ENCODE measurements at places on chromosomes 16 and 17.

DNA sequence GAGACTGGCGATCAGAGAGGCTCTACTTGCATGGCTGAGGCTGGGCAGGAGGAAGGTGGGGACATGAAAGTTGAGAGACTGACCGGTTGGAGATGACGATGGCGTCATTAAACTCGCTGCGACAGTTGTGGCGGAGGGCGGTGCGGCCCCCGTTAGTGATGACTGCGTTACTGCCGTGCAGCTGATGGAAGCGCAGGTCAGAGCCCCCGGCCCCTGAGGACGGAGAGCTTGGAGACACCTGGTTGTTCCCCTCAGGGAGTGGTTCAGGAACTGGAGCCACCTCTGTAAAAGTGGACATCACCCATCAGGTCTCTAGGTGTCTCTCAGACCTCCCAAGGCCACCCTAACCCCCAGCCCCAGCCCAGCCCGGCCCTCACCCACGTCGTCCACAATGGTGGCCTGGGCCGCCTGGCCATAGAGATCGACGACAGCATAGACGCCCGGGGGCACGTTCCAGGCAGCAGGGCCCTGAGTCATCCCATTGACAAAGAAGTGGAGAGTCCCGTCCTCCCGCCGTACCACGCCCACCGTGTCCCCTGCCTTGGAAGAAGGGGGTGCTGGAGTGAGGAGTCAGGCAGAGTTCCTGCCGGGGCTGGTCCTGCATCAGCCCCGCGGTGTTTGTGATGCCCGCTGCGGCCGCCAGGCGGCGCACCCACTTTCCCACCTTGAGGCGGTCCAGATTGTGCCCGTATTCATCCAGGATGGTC, 5.3 kb downstream of the NEURL4 start:
- peak; percentile 54 for DNase-seq

GRCh38 chr16:15038689-15039088, 17.2 kb downstream of the NTAN1 start:
- no peak for DNase-seq

GRCh38 chr17:51742571-51742970, 415.9 kb downstream of the CA10 start:
- DNase-seq = no peak

DNA sequence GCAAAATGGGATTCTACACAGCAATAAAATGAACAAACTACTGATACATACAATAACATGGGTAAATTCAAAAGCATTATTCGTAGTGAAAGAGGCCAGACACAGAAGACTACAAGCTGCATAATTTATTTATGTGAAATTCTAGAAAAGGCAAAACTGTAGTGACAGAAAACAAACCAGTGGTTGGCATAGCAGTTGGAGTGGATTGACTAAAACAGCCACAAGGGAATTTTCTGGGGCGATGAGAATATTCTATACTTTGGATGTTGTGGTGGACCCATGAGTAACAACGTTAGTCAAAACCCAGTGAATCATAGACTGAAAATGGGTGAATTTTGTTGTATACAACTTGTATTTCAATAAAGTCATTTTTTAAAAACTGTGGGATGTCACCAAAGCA, 63.2 kb upstream of the RPL38 start:
- no peak for DNase-seq

DNA sequence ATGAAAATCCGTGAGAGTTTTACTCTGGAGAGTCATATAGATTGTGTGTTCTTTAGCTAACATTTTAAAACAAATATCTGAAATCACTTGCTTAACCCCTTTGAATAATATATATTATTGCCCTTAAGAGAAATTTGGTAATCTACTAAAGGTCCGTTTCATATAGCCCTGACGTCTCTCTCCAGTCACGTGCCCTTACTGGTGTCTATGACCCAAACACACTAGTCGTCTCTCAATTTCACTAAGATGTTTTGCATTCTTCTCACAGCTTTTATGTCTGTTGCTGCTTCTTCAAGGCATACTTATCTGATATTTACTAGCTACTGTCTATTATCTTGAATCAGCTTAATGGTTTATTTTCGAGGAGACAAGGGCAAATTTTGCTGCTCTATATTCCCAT, 409.9 kb downstream of the KCNJ18 start:
- no peak for DNase-seq

GRCh38 chr17:17354560-17355349, 51.6 kb downstream of the NT5M start:
- DNase-seq = peak; percentile 62

- DNase-seq = no peak
Measured at GRCh38 chr17:46157443-46158062, 35.7 kb downstream of the KANSL1 start.

DNA sequence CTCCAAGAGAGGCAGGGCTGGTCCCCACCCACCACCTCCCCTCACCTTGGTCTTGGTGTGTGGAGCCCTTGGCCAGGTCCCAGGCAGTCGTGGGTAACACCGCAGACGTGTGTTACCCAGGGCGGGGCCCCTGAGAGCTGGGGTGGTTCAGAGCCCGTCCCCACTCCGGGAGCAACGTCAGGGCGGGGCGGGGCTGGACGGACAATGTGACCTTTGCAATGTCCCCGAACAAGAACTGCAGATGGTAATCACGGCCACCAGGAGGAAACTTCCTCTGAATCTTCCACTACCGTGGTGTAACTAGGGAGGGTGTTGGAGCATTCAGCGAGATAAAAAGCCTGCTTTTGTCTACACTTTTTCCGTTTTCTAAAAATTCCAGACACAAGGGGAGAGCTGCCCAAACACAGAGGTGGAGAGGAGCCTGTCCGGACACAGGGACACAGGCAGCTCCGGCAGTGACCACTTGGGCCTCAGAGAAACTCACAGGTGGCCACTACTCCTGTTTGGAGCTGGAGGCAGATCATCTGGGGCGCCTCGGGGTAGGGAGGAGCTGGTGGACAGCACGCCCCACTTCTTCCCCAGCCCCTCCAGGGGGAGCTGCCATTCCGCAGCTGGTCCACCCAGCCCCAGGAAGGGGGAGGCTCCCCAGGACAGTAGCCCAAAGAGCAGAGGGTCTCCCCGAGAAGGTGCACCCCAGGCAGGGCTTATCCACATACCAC, 14.2 kb upstream of the SLC38A10 start:
- no peak for DNase-seq

DNA sequence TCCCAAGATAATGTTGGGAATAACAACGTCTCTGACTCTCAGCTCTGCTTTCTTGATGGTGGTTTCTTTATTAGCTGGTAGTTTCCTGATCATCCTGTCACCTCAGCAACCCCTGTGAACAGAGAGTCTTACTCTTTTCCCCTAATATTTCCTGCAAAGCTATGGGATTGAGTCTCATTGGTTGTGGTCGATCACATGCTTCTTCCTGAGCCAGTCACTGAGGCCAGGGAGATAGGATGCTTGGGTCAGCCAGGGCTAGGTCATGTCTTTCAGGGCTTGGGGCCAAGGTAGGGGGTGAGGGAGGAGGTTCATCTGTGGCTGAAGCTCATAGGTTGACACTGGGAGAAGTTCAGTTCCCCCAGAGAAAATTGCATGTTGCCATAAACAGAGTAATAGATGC, 114.3 kb downstream of the ABCC1 start:
- DNase-seq = no peak

DNA sequence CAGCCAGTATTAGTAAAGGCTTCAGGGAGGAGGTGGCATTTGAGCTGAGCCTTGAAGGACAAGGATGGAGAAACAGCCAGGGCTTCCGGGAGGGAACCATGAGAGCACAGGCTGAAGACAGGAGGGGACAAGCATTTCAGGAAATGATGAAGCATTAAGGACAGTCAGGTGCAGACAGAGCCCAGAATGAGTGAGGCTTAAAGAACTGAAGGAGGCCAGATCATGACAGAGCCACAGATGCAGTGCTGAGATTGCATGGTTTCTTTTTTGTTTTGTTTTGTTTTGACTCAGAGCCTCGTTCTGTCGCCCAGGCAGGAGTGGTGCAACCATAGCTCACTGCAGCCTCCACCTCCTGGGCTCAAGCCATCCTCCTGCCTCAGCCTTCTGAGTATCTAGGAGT, 211.5 kb downstream of the SOX9 start:
- no peak for DNase-seq

- no peak for DNase-seq
Measured at GRCh38 chr17:40015998-40016985, 1.1 kb downstream of the CSF3 start.

All from stimulated activated CD4-positive, alpha-beta T cell treated with anti-CD3 and anti-CD28 coated beads, Interleukin-1b, Interleukin-23, amount 100 ng/mL, for 1 hour (primary cell).